ENCODE measurements at places on chromosomes 1 and 21.
A peak's percentile ranks its signal among the peaks of the same experiment; 100 is the strongest.

GRCh38 chr1:89305493-89305892 is 32.8 kb upstream of the GBP5 start:
- no peak for DNase-seq

- DNase-seq: no peak
Observed at GRCh38 chr21:21010228-21010627, 12.0 kb downstream of the NCAM2 start.

GRCh38 chr1:182279724-182280503 is 111.7 kb downstream of the GLUL start:
- no peak for DNase-seq

DNA sequence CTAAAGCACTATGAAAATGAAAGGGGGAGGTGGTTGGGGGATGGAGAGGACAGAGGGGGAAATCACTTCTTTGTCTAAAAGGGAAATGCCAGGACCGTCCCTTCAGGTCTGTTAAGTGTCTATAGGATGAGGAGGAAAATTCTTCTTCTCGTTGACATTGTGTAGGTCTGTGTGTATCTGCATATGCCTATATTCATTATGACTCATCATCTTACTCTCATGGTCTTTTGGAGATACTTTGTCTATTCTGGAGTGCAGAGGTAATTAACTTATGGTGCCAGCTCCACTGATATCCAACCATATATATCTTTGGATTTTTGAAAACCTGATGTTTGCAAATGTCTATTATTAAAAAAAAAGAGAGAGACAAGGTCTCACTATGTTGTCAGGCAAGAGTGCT is 143.7 kb downstream of the PBX1 start:
- no peak for DNase-seq

- DNase-seq: no peak
Observed at GRCh38 chr21:17435565-17436543, 77.0 kb upstream of the CXADR start.

DNA sequence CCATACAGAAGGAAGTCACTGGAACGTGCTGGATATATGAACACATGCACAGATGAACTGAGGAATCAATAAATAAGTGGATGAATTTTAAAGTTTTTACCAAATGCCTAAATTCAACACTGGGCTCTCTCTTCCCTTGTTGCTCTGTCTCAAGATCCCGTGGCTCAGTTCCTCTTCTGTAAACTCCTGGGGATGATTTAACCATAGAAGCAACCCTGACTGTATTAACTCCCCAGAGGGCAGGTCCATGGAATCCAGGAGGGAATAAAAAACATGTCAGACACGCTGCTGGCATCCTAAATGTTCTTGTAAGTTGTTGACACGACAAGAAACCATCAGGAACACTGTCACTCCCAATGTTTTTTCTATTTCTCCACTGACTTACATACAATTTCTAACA is 45.3 kb upstream of the GPR157 start:
- DNase-seq: no peak

- no peak for DNase-seq
Observed at GRCh38 chr1:99538618-99538956, 107.3 kb upstream of the PALMD start.

DNA sequence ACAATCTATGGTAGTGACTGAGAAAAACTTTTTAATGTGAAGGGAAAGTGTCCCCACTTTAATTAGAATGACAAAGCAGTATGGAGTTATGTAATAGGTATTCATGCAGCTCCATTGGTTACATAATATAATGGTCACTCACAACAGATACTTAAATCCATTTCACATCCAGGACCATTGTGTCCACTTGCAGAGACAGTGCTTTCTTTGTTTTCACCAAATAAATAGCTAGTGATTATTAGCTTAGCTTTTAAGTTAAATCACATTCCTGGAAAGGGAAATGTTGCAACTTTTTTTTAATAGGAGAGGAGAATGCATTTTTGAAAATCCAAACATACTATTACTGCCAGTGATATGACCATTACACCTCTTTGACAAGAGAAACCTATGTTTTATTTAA is 22.9 kb downstream of the RGL1 start:
- no peak for DNase-seq

- no peak for DNase-seq
Observed at GRCh38 chr1:78667939-78668338, 18.3 kb downstream of the IFI44 start.

- DNase-seq: no peak
Observed at GRCh38 chr1:155062702-155063411, 683 bp upstream of the EFNA4 start.

DNA sequence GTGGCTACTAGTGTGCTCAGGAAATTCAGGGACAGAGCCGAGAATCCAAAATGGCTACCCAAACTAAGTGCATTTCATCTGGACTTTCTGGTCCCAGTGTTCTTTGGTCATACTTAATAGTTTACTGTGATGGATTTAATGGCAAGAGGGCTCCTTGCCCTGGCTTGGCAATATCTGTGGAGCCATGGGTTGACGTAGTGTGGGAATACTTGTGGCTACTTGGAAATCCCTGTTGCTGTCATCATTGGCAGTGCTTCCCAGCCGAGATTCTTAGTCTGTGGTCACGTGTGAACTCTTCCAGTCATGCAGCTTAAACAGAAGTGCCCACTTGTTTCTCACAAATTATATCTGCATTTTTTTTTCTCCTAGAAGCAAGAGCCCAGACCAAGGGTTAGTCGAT is 198.9 kb downstream of the HS2ST1 start:
- DNase-seq: no peak

DNA sequence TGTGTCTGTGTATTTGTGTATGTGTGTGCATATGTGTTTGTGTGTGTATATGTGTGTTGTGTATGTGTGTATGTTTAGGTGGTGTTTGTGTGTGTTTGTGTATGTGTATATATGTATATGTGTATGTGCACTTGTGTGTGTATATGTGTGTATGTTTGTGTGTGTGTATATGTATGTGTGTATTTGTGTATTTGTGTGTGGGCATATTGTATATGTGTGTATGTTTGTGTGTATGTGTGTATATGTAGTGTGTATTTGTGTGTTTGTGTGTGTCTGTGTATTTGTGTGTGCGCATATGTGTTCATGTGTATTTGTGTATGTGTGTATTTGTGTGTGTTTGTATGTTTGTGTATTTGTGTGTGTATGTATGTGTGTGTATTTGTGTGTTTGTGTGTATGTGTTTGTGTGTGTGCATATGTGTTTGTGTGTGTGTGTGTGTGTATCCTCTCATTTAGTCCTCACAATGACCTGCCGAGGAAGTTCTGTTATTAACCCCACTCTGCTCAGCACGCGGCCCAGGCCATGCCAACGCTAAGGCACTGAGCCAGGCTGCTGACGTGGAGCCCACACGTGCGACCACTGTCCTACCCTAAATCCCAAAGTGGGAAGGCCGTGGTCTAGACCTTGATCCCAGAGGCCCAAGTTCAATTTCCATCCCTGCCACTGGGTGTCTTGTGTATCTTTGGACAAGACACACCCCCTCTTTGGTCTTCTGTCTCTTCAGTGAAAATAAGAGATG is 43.2 kb upstream of the TMEM51 start:
- DNase-seq: no peak

- DNase-seq: no peak
Observed at GRCh38 chr1:233025157-233025556, 74.7 kb downstream of the NTPCR start.

GRCh38 chr21:45403825-45404729 is 888 bp upstream of the COL18A1 start:
- DNase-seq: no peak

DNA sequence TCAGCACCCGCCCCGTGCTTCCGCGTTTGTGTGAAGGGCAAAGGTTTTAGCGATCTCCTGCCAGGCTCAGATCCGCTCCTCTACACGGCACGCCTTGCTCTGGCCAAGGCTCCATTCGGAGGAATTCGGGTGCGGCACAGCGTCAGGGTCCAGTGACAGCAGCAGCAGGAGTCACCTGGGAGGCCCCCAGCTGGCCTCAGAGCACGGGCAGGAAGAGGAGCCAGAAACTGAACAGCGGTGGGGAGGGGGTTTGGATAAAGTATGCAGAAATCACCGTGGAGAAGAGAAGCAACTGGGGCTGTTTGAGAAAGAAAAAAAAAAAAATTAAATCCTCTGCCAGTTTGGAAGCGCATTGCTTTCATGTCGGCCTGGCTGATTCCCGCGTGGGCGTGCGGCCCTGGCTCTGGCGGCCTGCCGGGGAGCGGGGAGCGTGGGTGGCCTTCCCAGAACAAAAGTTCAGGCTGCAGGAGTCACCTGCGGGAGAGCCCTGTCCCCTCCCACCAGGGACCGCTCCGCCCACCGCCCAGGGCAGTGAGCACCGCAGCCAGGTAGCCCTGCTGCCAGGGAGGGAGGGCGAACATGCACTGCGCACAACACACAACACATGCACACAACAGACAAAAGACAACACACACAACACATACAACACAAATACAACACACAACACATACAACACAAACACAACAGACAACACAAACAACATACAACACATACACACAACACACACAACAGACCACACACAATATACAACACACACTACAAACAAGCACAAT is 107.6 kb downstream of the ETS2 start:
- DNase-seq: no peak

DNA sequence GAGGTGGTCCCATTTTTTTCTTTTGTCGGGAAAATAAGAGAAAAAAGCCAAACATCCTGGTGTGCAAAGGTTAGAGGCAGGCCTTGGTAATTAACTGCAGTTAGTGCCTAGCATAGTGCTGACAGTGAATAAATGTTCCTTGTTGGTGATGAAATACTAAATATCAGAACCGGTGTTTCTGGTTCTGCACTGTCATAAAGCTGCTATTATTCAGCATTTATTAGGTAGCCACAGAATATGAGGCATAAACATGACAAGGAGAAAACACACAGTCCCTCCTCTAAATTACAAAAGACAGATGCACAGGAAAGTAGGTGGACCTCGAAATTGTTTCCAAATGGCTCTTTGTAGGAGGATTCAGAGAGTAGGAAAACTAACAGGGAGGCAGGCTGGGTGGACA is 122.0 kb upstream of the ADGRL2 start:
- DNase-seq: no peak

DNA sequence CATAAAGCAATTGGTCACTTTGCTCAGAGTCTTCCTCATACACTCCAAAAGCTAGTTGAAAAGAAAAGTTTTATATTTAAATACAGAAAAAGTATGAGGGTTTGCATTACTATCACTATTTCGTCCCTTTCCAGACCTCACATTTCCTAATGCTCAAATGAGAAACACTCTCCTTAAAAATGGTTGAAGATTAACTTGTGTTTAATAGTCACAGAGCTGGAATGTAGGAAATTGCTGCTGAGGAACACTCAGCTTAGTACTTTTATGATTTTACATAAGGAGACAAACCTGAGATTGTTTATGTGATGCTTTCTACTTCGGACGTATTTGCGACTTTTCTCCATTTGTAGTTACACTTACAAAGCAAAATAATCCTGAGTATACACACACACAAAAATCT is 39.8 kb downstream of the MYSM1 start:
- DNase-seq: no peak

DNA sequence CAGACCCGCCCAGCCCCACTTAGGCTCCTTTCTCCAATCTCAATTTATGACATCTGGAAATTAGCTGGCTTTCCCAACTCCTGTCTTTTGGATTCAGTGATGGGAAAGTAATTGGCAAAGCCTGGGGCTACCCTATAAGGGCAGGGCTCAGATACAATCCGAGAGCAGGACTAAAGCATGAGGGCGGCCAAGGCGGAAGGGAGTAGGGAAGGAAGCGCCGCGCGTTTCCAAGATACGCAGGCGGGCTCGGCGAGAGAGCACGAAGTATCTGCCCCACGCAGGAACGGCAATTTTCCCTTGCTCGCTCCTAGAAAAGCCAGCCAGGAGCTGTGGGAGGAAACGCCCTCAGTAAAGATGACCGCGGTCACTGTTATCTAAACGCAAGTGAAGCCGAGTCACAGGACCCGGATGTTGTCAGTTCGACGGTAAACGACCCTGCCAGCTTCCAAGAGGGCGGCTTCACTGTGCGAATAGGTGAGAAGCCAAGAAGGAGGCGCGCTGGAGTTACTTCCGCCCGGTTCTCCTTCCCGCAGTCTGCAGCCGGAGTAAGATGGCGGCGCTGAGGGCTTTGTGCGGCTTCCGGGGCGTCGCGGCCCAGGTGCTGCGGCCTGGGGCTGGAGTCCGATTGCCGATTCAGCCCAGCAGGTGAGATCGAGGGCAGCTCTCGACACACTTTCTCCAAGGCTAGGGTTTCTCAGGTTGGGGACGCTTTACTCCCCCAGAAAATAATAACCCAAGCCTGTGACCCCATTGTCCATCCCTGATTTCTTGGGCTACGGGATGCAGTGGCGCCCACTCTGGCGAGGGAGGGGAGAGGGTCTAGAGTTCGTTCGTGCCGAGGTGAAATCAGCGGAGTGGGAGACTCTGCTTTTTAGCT is at the start of gene NDUFS2:
Gene NDUFS2, plus strand, starts transcription at position 532 of the 877 bp plus-strand sequence. Its CDS starts 19 bp downstream, at position 551.
- DNase-seq: peak; percentile 92

DNA sequence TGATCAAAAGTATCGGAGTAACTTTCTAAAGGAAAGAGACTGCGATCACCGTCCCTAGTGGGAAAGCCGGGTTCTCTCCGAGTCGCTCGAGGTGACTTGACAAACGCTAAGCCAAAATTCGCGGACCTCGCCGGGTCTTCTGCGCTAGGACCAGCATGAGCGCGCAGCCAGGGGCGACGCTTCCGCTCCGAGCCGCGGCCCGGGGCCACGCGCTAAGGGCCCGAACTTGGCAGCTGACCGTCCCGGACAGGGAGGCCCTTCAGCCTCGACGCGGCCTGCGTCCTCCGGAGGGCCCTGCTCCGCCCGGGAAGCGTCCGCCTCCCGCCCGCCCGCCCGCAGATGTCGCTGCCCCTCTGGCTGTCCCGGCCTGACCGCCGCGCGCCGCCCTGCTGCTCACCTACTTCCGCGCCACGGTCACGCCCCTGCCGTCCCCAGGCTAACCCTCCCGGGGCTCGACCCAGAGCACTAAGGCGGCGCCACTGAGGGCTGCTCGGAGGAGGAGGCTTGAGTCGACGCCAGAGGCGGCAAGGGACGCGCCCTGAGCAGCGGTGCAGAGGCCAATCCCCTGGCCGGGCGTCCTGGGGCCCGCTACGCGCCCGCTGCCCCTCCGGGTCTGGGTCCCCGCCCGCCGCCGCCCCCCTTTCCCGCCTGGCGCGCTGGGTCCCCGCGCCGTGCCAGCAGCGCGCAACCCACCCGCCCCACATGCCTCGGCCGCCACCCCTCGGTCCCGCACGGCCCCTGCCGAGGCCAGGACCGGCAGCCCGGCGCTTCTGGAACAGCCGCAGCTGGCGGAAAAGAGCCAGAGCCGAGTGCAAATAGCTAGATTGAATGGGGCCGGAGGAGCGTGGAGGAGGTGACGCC is 896 bp upstream of the DUSP10 start:
- no peak for DNase-seq

- DNase-seq: no peak
Observed at GRCh38 chr1:30817077-30817438, 59.5 kb upstream of the LAPTM5 start.

Data from NCI-H1436 treated with DMSO at 0.1 percent for 48 hours (cell line).